ENCODE measurements at places on chromosomes 3 and 15.
A peak's percentile ranks its signal among the peaks of the same experiment; 100 is the strongest.

GRCh38 chr15:26872206-26872605 is 5.3 kb downstream of the GABRA5 start:
- no peak for DNase-seq

GRCh38 chr15:59199626-59200465 is 6.8 kb upstream of the LDHAL6B start:
- no peak for DNase-seq

- no peak for DNase-seq
Measured at GRCh38 chr15:52680041-52680391, 828 bp upstream of the ATOSA start.

DNA sequence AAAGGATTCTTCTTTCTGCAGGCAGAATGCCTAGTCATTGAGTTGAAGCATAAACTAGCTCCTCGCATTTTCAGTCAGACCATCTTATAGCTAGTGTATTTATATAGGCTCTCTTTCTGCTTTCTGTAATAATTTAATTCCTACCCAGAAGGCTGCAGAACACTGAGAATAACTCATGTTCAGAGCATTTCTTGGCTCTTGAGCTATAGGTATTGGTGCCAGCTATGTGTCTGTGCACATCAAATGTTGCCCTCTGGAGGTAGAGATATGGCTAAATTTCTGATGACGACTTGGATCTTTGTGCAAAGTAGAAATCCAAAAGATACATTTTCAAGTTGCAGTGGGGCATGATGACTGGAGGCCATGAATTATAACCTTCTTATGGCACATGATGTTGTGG is 336.2 kb upstream of the TPM1 start:
- DNase-seq = no peak

DNA sequence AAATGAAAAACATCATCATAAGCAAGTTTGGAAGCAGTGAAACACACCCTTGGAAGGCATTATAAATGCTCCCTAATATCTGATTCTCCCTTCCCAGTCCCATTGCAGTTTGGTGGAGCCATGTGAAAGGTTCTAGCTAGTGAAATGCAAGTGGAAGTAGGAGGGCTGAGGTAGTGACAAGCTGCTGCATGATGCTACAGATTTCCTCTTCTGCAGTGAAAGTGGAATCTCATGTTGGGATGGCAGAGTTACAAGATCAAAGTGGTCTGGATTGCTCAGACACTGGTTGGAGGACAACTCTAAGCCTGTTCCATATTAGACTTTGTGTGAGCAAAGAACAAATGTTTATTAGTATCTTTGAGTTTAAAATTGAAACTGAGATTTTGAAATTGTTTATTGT is 3.3 kb upstream of the PDCD6IP start:
- no peak for DNase-seq

DNA sequence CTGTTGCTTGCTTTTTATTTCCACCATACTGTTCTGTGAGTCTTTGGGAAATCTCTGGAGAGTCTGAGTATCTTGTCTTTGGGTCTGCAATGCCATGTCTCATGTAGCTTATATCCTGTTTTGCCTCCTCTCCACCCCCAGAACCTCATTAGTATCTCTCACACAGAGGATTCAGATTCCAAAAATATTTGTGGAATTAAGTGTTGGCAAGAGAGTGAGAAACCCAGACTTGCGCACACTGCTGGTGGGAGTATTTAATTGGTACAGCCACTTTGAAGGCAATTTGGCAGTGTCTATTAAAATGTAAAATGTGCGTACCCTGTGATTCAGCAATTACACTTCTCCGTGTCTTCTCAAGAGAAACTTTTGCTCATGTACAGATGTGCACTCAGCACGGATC is 68.6 kb downstream of the ZNF621 start:
- DNase-seq = no peak

GRCh38 chr15:27722102-27722501 is 377.0 kb downstream of the OCA2 start:
- DNase-seq = no peak

GRCh38 chr15:58539548-58539947 is 107.8 kb downstream of the LIPC start:
- DNase-seq = no peak

- DNase-seq = no peak
Measured at GRCh38 chr3:26681632-26682031, 59.1 kb downstream of the LRRC3B start.

DNA sequence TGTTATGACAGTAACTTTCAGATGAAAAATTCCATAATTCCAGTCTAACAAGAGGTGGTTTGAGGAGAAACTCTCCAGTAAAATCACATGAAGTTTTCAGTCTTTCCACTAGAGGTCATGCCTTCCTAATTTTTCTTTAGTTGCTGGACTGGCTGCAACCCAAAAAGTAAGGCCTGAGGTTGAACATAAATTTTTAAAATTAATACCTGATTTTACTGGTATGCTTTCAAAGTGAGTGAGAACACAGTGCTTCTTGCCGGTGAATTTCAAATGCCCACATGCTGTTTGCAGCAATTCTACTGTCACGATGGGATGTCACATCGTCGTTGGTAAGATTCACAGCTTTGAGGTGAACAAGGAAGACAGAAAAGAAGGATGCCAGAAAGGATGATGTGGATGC is 89.0 kb upstream of the FGF12 start:
- peak; percentile 9 for DNase-seq

- no peak for DNase-seq
Measured at GRCh38 chr3:34678575-34678974, 880.1 kb downstream of the PDCD6IP start.

DNA sequence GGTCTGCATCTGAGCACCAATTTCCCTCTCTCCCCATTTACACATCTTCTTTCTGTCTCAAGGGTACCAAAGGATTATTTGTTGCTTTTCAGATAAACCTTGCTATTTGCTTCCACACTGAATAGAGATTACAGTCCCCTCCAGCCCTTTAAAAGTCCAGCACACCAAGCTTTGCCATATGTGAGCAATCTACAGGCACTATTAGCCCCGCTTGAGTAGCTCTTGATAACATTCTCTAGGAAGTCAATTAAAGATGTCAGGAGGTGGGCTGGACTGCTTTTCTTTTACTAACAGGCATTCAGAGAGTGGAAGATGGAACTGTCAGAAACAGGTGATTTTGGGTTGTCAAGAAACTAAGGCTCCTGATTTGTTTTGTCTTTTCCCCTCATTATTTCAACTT is 417.0 kb downstream of the ROBO2 start:
- DNase-seq = no peak

- DNase-seq = no peak
Measured at GRCh38 chr15:68126396-68126795, 72.3 kb downstream of the PIAS1 start.

- DNase-seq = no peak
Measured at GRCh38 chr3:194956697-194957396, 271.2 kb downstream of the FAM43A start.

DNA sequence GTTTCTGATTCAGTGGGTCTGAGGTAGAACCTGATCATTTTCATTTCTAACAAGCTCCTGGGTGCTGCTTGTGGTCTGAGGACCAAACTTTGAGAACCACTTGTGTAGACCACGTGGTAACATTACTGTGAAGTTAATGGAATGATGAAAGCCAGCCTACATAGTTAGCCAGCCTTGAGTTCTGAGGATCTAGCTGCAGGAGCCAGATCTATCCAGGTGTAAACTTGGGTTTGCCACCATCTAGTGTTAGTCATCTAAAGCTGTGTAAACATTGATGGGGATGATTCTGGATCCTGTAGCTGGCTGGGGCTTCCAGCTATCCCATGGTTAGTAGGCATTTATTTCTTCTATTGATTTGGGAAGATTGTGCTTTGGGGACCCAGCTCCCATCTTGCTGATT is 170.0 kb downstream of the TMEM108 start:
- no peak for DNase-seq

GRCh38 chr3:32438596-32439344 is 47.1 kb downstream of the CMTM7 start:
- DNase-seq = no peak

GRCh38 chr3:179037351-179037750 is 34.3 kb downstream of the ZMAT3 start:
- DNase-seq = peak; percentile 75

DNA sequence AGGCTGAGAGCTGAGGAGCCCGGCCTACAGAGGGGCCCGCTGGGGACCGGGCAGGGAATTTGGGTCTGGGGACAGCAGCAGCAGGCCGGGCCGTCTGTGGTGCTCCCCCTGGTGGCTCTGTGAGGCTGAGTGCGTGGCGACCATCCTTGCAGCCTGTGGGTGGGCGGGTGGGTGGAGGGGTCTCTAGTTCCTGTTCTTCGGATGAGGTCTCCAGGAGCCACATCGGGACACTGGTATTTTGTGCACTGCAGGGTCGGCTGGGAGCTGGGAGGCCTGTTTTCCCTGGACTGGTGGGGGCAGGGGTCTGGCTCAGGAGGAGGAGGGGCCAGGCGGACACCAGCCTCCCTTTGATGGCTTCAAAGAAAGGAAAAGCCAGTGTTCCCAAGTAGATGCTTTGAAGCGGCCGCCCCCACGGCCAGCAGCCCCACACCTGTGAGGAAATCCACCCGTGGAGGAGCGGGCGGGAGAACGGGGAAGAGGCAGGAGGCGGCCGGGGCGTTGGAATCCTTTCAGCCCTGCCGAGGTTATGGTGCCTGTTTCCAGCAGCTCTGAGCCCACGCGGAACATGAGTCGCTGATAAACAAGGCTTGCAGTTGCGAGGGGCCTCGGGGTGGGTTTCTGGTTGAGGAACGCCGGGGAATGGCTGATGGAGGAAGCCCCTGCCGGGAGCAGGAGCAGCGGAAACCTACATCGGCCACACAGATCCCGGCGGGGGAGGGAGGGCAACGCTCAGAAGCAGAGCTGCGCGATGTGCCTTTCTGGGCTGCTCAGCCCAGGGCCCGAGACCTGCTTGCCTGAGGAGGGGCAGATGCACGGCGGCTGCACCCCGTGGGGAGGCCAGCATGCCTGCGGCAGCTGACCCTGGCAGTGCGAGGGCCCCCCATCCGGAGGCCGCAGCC is 154.3 kb downstream of the NSMCE3 start:
- DNase-seq = no peak

- DNase-seq = no peak
Measured at GRCh38 chr3:70982700-70983140, 600.8 kb downstream of the FOXP1 start.

DNA sequence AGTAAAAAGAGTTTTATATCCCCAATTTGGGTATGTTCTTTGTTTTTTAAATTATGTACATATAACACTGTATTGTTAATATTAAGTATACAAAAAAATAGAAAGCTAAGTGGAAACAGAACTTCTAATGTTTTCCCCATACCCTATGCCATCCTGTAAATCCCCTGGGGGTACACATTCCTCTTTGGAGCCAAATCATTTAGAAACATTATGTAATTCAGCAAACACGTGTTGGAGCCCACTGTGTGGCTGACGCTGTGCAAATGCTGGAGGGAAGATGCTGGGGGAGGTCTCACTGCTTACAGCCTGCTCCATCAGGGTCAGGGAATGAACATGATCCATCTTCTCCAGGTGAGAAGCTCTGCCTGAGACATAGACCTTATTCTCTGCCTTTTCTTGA is 52.8 kb downstream of the CRTC3 start:
- DNase-seq = no peak

DNA sequence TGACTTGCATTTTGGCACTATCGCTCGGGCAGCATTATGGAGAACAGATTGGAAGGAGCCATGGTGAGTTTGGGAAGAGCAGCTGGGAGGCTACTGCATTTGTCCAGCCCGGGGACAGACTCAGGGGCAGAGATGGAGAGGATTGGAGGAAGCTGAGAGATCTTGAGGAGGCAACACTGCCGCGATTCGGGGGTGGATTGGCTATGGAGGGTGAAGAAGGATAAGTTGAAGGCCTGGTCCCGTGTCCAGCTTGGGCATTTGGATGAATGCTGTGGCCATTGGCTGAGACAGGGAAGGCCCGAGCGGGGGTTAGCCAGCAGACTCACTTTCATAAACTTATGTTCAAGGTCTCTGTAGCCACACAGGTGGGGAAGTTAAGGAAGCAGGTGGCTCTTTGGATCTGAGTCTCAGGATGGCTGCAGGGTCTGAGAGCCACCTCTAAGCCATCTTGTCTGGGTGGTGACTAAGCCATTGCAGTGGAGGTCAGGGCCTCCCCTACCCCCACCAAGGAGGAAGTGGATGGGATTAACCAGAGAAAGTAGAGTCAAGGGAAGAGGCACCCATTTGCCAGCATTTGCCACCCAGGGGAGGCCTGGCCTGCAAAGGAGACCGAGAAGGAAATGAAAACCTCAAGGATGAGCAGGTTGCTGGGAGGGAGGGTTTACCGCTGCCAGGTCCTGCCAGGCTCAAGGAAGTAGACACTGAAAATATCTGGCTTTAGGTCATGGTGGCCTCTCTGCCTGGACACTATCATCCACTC is 144.0 kb upstream of the TLE3 start:
- DNase-seq = no peak

- no peak for DNase-seq
Measured at GRCh38 chr3:68571321-68571720, 361.0 kb downstream of the TAFA4 start.

DNA sequence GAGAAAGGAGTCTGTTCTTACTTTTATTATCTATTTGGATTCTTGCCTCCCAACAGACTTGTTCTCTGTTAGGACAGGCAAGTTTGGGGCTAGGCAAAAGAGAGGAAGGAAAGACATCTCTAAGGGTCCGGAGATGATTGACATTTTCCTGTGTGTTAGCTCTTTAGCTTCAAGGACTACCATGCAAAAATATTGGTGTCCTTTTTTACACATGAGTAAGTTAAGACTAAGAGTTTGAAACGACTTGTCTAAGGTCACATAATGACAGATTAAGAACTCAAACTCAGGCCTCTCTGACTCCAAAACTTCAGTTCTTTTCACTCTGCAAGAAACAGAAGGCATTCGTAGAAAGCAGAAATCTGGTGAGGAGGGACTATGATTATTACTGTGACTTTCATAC is 5.9 kb downstream of the LMCD1 start:
- DNase-seq = no peak

DNA sequence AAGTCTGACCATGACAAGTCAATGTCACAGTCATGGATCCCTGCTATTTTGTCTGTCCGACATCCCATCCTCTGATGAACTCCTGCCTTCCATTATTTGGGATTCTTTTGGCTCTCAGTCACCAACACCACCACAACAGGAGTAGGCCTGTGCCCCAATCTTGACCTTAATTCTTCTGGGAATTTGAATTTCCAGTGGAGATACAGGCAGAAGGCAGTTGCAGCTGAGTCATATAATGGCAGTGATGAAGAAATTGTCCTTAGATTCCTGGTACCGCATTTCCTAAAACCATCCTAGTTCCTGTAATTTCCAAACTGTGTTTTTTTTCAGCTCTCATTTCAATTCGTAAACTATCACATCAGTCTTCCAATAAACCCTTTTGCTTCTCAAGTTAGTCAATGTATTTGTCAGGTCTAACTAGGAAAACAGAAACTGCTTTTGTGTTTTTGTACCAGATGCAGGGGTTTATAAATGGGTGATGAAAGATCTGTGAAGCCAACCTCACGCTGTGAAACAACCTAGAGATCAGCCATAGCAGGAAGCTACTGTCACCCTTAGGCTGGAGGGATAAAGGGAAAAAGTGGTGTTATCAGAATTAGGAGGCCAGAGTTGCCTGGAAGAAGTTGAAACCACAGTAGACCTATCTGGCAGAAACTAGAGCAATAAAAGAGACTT is 126.3 kb upstream of the TMEM108 start:
- DNase-seq = no peak

GRCh38 chr3:114128231-114128630 is 50.6 kb downstream of the DRD3 start:
- no peak for DNase-seq

GRCh38 chr3:124599147-124599765 is 131.0 kb upstream of the UMPS start:
- no peak for DNase-seq

- DNase-seq = no peak
Measured at GRCh38 chr15:27422997-27423396, 452.0 kb downstream of the GABRG3 start.

Measured in CD4-positive, alpha-beta T cell treated with Interleukin-6 at 100 ng/mL for 8 hours (primary cell).